ENCODE measurements at places on chromosomes 12 and 14.

- no peak for DNase-seq
Observed at GRCh38 chr12:75571656-75572205, 60.3 kb upstream of the KRR1 start.

DNA sequence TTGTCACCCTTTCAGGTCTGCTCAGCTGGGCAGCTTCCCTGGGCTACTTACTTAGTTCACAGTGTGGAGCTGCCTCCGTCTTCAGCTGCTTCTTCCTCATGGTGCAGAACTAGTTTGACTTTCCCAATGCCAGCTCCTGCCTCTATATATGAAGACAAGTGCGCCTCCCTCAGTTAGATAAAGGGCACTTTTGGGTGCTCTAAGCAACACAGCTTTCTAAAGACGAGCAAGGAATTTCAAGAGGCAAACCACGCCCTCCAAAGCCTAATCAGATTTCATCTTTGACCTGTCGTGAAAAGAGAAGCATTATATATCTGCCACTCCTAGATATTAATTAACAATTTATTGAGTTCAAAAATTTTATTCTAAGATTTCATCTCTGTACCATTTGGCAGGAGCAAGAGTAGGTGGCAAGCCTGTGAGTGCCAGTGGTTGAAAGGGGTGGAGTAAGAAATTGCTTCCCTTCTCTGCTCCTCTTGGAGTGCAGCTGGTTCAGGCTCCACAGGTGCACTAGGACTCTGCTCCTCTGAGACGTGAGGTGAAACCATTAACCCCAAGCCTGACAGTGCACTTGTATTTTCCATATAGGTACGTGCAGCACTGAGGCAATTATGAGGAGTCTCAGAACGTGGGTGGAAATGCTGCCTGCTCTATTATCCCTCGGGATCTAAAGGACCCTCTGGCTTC is 2.1 kb upstream of the SLC11A2 start:
- DNase-seq: no peak

GRCh38 chr14:102988054-102988453 is 65.6 kb downstream of the AMN start:
- DNase-seq: no peak

DNA sequence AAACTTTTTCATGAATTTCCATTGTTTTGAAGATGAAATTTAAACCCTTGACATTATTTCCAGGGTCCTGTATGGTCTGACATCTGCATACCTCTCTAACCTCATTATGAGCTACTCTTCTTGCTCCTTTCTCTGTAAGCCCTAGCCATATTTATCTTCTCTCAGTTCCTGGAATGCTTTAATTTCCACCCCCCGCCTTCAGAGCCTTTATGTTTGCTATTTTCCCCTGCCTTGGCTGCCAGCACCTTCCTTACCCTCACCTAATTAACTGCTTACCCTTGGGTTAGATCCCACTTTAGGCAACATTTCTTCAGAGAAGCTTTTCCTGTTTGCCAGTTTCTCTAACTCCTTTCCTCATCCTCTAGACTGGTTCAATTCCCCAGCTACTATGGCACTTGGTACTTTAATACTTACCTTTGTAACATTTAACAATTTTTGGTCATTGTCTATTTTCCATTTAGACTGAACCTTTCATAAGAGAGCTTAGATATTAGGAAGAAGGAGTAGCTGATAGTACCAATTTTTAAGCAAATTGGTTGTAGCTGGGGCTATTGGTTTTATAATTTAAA is 6.0 kb downstream of the STYX start:
- no peak for DNase-seq
